ENCODE measurements at places on chromosomes 6 and 20. TPM values are rescaled to one million over a fixed set of nuclear protein-coding genes. Genes with fewer than 3 reads are reported as not detected.

BTN1A1 gene
- total RNA-seq = 0.11 TPM

CST4 gene
- not detected for total RNA-seq

MYMX gene
- total RNA-seq = not detected

RRAGD gene
- 5.6 TPM for total RNA-seq

CTCFL gene
- total RNA-seq = 0.33 TPM

ZSCAN31 gene
- total RNA-seq = 5.8 TPM

SNRNP48 gene
- 13.0 TPM for total RNA-seq

AK9 gene
- 6.7 TPM for total RNA-seq

TTPAL gene
- total RNA-seq = 20.5 TPM

WFDC2 gene
- total RNA-seq = 61.3 TPM

ATP9A gene
- total RNA-seq = 79.1 TPM

ELOVL2 gene
- 1.6 TPM for total RNA-seq

Data from mesothelial cell of epicardium (in vitro differentiated cells).